ENCODE measurements at places on chromosomes 6 and 20.

DNA sequence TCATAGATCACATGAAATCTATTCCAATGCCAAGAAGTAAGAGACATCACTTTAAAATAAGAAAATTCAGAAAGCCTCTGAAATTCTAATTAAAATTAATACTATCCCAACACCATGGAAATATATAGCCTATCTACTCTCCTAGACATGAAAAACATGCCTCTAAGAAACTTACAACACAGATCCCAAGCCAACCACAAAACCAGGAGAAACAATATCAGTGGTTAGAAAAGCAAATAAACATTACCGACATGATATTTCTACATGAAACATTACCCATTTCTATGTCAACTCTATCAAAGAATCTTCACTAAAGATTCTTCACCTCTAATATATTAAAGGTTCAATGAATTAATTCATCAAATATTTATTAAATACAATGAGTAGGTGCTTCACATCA is 4.8 kb downstream of the EPB41L2 start:
- no peak for DNase-seq

GRCh38 chr20:43567477-43567876 is 8.7 kb downstream of the SGK2 start:
- no peak for DNase-seq

DNA sequence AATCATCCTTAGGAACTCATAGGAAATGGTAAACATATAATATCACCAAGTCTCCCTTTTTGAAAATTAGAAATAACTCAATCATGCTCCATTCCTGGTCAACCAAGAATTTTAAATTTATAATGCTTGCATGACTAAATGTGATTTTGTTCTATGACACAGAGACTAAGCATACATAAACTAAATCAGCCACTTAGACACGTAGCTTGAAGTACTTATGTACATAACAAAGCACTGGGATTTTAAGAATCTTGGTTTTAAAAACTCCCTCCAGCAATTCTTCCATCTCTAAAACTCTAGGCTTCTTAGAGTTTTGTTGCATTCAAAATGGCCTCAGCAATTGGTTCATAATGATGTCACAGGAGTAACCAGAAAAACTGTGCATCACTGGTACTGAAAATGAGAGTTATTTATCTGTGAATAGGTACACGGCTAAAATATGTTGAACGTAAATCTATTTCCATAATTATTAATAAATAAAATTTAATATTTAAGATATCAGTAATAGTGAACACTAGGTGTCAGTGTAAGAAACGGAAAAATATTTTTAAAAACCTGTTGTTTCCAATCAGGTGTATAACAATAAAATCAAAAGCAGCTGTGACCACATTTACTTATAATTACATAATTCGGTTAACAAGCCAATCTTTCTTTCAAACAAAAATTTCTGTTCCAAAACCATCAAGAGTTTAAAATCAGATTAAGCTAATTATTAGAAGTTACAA is 241.6 kb upstream of the RUNX2 start:
- no peak for DNase-seq

DNA sequence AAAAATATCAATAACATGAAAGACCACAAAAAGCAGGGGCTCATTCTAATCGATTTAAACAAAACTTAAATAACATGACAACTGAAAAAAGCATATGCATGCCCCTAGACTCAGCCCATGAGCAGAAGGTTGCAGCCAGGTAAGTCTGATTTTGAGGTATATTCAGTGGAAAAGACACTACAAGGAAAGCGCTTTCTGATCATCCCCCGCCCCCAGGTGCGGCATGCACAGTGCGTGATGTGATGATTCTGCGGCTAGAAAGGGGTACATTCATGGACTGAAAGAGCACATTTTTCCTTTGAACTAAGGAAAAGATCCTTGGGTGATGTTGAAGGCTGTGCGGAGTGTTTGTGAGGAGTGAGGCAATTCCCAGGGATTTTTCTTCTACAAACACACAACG is 16.9 kb upstream of the FOXC1 start:
- no peak for DNase-seq

DNA sequence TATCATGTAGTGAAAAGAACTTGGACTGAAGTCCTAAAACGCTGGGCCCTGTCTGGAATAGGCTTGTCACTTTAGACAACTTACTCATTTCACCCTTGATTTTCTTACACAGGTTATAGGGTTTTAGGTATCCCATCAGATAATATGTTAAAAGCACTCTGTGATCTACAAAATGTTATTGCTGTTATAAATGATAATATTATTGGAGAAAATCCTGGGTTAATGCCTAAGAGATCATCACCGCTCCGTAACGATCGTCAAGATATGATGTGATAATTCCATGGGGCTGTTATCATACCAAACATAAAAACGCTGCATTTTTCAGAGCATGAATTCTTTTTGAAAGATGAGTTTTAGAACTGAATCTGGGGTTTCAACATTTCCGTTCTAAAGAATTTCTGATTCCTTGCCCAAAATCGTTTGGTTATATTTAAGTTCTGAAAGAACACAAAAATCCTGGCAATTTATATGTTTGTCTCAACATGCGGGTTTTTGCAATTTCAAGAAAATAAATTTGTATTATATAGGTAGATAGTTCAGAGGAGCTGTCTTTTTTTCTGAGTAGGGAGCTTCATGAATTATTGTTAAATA is 154.8 kb downstream of the FOXC1 start:
- no peak for DNase-seq

Measured in activated T-helper 1 cell treated with Interleukin-2 at 50 U/mL for 16 hours (primary cell).